Aorta (tissue), 5 donors: ENCODE measurements at places on chromosomes 1 and 21. TPM values are rescaled to one million over a fixed set of nuclear protein-coding genes. Genes with fewer than 3 reads are reported as not detected.

DNA sequence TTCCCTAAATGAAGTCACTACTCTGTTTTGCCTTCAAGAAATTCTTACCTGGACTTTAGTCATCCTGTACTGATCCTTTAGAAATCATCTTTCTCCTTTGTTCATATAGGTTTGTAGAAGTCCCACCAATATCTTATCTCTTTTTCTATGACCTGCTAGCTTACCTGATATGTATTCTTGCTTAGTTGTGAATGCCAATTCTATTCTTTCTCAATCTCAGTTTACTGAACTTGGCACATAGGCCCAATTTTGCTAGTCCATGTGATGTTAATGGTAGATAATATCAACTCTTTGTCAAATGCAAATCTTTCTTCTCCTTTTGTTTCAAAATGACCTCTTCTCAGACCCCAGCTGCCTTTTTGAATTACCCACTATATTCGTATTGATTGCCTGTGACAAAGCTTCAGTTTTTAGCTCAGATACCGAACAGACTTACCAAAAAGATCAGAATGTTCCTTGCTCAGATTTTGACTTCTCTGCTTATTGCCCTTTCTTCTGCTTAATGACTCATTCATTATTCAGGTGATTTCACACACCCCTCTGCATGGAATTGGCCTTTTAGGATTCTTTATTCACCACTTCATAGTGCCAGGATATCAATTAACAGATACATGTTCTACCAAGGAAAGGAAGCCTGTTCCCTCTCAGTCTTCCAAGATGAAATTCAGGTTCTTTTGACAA, 20.6 kb downstream of the IPO9 start:
- no peaks in the 10 kb centered on the region for H3K27me3 ChIP-seq
- DNase-seq = no peak
- H3K4me3 ChIP-seq = peak overlapping the region; percentile 6
- H3K27ac ChIP-seq = peak overlapping the region; percentile 36

GRCh38 chr1:83999316-83999819, 436 bp upstream of the TTLL7 start:
- no peaks in the 10 kb centered on the region for H3K4me1 ChIP-seq
- peak overlapping the region; percentile 92 for H3K27ac ChIP-seq
- H3K27me3 ChIP-seq = no peaks in the 10 kb centered on the region
- peak overlapping the region; percentile 95 for H3K4me3 ChIP-seq
- peak; percentile 84 for DNase-seq

DNA sequence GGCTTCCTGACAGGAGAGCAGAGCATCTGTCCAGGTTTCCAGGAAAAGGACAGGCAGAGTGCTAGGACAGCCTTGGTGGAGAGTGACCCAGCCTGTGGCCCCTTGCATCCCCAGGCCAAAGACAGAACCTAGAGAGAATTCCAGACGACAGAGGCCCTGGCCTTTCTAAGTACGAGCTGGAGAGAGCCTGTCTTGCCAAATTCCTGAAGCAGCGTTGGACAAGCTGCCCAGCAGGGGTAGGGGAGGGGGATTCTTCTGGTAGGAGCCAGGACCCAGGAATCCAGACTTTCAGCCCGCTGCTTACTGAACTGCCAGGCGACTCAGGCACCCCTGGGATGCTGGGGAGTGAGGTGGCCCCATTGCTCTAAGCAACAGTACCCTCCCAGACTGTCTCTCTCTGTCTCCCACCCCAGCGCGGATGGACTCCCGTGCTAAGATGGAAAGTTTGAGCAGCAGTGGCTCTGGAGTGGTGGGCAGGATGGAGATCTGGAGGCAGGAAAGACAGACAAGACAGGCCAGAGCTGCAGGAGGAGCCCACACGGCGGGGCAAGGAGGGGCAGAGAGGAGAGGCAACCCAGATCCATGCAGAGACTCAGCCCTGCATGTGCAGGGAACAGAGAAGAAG, 8.8 kb upstream of the PEAR1 start:
- no peaks in the 10 kb centered on the region for H3K4me1 ChIP-seq
- no peak overlapping the region for H3K27ac ChIP-seq
- no peaks in the 10 kb centered on the region for H3K36me3 ChIP-seq
- no peak for DNase-seq
- H3K27me3 ChIP-seq = no peaks in the 10 kb centered on the region

GRCh38 chr1:110237386-110238152, 27.5 kb downstream of the KCNC4 start:
- peak; percentile 53 for DNase-seq
- H3K4me3 ChIP-seq = no peak overlapping the region
- no peak overlapping the region for H3K27ac ChIP-seq
- no peaks in the 10 kb centered on the region for H3K36me3 ChIP-seq
- no peaks in the 10 kb centered on the region for H3K4me1 ChIP-seq

GRCh38 chr1:30783256-30783915, 25.8 kb upstream of the LAPTM5 start:
- DNase-seq = no peak
- H3K4me3 ChIP-seq = no peak overlapping the region
- H3K27ac ChIP-seq = no peak overlapping the region
- H3K4me1 ChIP-seq = no peaks in the 10 kb centered on the region

GRCh38 chr1:163436140-163436812, 114.5 kb downstream of the NUF2 start:
- no peak overlapping the region for H3K4me3 ChIP-seq
- no peaks in the 10 kb centered on the region for H3K27me3 ChIP-seq
- H3K4me1 ChIP-seq = no peaks in the 10 kb centered on the region
- DNase-seq = no peak
- no peak overlapping the region for H3K27ac ChIP-seq
- H3K36me3 ChIP-seq = no peaks in the 10 kb centered on the region

GRCh38 chr21:42854246-42855010, 24.9 kb downstream of the WDR4 start:
- no peak for DNase-seq
- no peaks in the 10 kb centered on the region for H3K27me3 ChIP-seq
- no peak overlapping the region for H3K4me3 ChIP-seq
- no peak overlapping the region for H3K27ac ChIP-seq
- no peaks in the 10 kb centered on the region for H3K36me3 ChIP-seq

DNA sequence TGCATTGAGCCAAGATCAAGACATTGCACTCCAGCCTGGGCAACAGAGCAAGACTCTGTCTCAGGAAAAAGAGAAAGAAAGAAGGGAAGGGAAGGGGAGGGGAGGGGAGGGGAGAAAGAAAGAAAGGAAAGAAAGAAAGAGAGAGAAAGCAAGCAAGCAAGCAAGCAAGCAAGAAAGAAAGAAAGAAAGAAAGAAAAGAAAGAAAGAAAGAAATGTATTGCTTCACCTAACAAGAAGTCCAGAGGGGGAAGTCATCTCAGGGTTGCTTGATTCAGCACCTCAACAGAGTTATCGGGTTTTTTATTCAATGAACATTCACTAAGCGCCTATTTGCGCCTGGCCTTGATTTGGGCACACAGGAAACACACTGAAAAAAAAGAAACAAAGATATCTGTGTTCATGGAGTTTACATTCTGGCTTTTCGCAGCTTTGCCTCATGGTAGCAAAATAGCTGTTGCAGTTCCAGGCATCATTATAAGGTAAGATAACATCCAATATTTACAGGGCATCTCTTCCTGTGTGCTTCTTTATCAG, 8.2 kb upstream of the RCSD1 start:
- no peak overlapping the region for H3K27ac ChIP-seq
- H3K27me3 ChIP-seq = no peaks in the 10 kb centered on the region
- H3K4me3 ChIP-seq = no peak overlapping the region
- H3K4me1 ChIP-seq = no peaks in the 10 kb centered on the region
- no peaks in the 10 kb centered on the region for H3K36me3 ChIP-seq

HCN3 gene
- total RNA-seq = 1.8 TPM

PGLYRP3 gene
- not detected for total RNA-seq

LHX4 gene
- total RNA-seq = not detected

EGLN1 gene
- 35.1 TPM for total RNA-seq
